ENCODE measurements at places on chromosomes 12 and 14.
A peak's percentile ranks its signal among the peaks of the same experiment; 100 is the strongest.

DNA sequence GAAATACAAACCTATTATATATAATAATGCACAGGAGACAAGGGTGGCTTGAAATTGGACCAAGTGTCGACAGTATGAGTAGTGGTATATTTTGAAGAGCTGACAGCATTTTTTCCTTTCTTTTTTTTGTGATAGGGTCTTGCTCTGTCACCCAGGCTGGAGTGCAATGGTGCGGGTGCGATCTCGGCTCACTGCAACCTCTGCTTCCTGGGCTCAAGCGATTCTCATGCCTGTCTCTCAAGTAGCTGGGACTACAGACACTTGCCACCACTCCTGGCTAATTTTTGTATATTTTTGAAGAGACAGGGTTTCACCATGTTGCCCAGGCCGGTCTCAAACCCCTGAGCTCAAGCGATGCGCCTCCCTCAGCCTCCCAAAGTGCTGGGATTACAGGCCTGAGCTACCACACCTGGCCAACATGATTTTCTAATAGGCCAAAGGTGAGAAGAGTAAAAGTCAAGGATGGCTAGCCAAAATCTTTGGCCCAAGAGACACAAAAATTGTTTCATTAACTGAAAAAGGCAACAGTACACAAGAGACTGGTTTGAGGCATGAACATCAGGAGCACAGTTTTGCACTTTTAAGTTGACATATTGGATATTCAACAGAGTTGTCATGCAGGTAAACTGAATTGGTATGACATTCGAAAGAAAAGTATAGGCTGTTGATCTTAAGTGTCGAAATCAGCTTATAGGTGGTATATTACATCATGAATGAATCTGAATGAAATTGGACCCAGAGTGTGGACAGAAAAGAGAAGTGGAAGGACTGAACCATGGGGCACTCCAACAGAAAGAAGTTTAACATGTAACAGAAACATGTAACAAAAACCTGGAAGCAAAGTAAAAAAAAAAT is 12.5 kb downstream of the HNRNPC start:
- DNase-seq: no peak

GRCh38 chr12:43805149-43805859 is 813 bp downstream of the TWF1 start:
- DNase-seq: no peak

GRCh38 chr12:132481771-132482745 is 7.9 kb upstream of the FBRSL1 start:
- DNase-seq: no peak

DNA sequence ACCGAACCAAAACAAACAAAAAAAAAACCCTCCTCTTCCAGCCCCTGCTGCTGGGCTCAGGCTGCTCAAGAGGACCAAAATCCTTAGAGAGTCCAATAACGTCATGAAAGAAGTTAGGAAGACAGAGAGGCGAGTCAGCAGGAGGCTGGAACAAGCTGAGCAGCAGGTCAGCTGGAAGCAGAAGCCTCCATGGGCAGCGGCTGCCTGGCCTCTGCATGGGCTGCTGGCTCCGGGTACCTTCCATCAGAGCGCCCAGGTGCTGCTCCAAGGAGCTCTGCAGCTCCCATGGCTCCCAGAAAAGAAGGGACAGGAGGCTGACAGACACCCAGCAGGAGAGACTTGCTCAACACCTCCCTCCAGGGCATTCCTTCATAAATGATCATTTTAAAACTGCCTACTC is 3.2 kb upstream of the KRT2 start:
- DNase-seq: no peak

GRCh38 chr14:51442513-51443175 is 202.6 kb downstream of the TMX1 start:
- no peak for DNase-seq

GRCh38 chr12:103561174-103561573 is 25.9 kb upstream of the STAB2 start:
- no peak for DNase-seq

GRCh38 chr14:42299692-42300091 is 693.0 kb downstream of the LRFN5 start:
- no peak for DNase-seq

- DNase-seq: peak; percentile 64
Observed at GRCh38 chr12:100163416-100164152, 20.9 kb upstream of the BLTP3B start.

DNA sequence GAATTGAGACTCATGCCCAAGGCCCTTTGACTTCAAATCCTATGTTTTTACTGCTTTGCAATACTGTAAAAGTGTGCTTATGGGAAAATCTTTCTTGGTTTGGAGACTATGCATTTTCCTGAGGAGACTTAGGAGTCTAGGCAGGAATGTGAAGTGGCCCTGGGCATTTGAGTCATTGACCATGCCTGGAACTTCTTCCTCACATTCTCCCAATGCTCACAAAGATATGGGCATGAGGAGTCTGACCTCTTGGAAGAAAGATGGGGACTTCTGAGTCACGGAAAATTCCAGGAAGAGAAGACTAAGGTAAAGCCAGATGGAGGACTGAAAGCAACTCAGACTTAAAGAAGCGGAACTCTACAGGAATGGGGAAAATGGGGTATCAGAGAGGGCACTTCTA is 38.2 kb upstream of the ZNF641 start:
- DNase-seq: no peak

- DNase-seq: no peak
Observed at GRCh38 chr12:21528953-21529352, 2.9 kb downstream of the SPX start.

- DNase-seq: no peak
Observed at GRCh38 chr12:11433664-11434063, 38.3 kb upstream of the PRB2 start.

DNA sequence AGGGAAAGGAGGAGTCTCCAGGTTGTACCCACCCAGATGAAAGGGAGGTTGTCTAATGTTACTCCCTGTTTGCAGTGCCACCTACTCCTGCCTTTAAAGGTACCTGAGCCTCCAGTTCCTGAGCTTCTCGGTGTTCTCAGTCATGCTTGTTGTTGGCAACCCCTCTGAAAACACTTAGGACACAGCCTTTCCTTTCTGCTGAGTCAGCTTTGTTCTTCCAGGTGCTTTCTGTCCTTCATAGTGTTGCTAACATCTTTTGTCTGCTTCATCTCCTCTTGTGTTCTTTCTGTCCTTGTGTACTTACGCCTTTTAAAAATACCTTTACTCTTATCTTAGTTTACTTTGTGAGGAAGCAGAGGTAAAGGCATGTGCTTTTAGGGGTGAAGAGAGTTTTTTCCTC is 97.0 kb upstream of the NEDD1 start:
- no peak for DNase-seq

DNA sequence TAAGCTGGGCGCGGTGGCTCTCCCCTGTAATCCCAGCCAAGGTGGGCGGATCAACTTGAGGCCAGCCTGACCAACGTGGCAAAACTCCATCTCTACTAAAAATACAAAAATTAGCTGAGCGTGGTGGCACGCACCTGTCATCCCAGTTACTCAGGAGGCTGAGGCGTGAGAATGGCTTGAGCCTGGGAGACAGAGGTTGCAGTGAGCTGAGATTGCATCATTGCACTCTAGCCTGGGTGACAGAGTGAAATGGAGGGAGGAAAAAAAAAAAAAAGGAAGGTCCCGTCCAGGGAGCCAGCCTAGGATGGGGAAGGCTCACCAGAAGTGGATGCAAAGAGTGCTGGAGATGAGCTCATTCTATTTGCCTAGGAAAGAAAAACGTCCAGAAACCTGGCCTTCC is 1.9 kb upstream of the CD27 start:
- no peak for DNase-seq

GRCh38 chr14:68824517-68825347 is 31.9 kb upstream of the ZFP36L1 start:
- no peak for DNase-seq

GRCh38 chr12:10121278-10121677 is 8.7 kb downstream of the CLEC7A start:
- DNase-seq: no peak

GRCh38 chr12:113422030-113422885 is at the start of gene SDSL:
TSS of gene SDSL (plus strand) at chr12:113422380. CDS start at chr12:113427983, 5,603 bp downstream.
- peak; percentile 77 for DNase-seq

GRCh38 chr12:121934309-121934664 is 15.9 kb downstream of the CFAP251 start:
- DNase-seq: no peak
